ENCODE measurements at places on chromosomes 4 and X.
A peak's percentile ranks its signal among the peaks of the same experiment; 100 is the strongest.

- DNase-seq, result no peak
Measured at GRCh38 chrX:25928316-25928715, 209.8 kb upstream of the MAGEB18 start.

DNA sequence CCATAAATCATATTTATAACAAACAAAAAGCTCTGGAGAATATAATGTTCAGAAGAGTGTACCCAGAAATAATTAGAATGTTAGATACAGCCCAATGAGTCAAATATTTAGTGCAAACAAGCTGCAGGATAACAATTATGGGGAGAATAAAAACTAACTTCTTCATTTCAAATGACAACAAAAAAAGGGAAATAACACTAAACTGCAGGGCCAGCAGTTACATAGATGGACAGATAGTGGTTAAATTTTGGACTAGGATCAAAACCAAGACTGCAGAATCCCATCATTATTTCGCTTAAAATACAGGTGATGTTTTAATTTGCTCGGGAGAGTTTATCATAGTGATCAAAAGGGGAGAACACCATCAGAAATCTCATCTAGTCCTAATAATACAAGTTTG is 617 bp upstream of the GPR34 start:
- no peak for DNase-seq

GRCh38 chrX:31136144-31136611 is 64.3 kb upstream of the FTHL17 start:
- DNase-seq, result no peak

GRCh38 chr4:159146488-159146887 is 43.6 kb downstream of the RAPGEF2 start:
- no peak for DNase-seq

DNA sequence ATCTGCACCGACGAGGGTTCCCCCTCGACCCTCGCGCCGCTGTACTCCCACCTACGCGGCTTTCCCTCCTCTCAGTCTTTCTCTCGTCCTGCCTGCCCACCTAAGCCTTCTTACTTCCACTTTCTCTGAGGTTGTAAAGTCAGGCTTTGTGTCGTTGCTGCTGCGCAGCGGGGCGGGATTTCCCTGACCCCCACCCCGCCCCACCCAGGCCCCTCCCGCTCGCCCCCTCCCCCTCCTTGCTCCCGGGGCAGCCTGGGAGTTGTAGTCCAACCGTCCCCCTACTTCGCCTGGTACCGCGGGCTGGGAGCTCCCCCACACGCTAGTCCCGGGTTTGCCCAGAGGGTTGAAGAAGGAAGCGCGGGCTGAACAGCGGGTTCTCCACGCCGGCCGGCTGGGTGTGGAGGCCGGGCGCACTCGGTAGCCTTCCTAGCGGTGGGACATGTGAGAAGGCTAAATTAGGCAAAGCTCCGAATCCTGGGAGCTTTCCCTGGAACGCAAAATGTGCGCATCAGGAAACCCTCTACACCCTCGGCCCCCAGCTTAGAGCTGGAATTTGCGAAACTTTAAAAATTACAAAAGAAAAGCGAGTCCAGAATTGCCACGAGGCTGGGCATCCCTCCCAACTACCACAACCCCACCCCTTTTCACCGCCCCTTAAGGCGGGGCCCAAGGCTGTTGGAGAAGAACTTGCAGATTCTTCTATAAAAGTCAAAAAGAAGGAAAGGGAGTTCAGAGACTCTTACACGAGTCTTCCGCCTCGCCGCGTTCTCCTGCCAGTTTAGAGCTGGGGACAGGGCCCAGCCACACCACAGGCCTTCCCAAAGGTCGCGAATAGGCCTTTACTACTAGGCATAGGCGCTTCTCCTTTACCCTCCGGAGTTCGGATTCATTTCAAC is at the start of gene ATP11C:
Gene ATP11C, minus strand, starts transcription at position 153 of the 896 bp plus-strand sequence. CDS start 1,011 bp downstream, outside the sequence.
- DNase-seq, result peak; percentile 72

DNA sequence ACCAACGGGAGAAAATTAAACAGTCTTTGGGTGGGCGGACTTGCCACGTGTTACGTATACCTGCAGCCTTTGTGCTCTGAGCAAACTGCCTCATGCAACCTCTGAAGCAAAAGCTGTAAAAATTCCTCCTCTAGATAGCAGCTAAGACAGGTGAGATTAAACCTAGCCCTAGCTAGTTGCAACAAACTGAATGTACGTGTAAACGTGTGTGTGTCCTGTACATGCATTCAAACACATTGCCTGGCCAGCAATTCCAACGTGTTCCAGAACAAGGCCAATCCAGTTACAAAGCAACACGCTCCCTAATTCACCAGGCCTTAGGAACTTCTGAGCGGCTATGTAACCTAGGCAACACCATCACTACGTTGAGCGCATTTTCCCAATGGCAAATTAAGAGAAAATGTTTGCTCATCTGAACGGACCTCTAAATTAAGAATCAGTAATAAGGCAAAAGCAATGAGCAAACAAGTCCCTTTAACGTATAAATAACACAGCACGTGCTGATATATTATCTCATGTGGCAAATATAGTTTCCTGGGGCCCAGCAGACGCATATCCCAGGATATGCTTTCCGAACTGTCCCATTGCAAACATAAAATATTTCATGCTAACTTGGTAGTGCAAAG is 792 bp downstream of the PPID start:
- DNase-seq, result no peak

- DNase-seq, result no peak
Measured at GRCh38 chr4:170671171-170671570, 581.4 kb upstream of the AADAT start.

- DNase-seq, result no peak
Measured at GRCh38 chr4:39978904-39979303, 1.2 kb upstream of the PDS5A start.

DNA sequence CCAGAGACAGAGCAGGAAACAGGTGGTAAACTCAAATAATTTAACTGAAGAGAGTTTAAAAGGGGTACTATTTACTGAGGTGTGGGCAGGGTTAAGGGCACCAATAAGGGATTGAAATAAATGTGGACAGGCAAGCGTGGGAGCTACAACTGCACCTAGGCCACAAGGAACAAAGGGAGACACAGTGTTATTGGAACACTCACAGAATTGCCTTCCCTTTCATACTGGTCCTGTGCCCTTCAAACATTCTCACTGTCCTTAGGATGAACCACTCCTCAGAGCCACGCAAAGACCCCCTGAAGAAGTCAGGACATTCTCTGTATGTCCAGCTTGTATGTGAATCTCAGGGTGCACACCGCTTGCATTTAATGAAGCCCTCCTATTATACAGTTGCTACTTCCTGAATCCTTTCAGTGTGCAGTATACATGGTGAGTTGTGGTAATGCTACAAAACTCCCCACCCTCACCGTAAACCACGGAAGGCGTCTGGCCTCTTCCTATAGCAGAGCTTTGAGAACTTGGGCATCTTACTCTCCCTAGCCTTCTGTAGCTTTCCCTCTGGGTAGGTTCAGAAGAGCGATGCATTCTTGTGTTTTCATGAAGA is 9.6 kb upstream of the MRPL1 start:
- DNase-seq, result peak; percentile 28

- DNase-seq, result no peak
Measured at GRCh38 chr4:8370835-8371595, 69.5 kb downstream of the ACOX3 start.

- no peak for DNase-seq
Measured at GRCh38 chr4:173056271-173056670, 112.3 kb upstream of the GALNT7 start.

All from activated CD4-positive, alpha-beta T cell treated with anti-CD3 and anti-CD28 coated beads for 1 hour (primary cell).